NT2/D1 (cell line): ENCODE measurements at places on chromosomes 11 and 22.

DNA sequence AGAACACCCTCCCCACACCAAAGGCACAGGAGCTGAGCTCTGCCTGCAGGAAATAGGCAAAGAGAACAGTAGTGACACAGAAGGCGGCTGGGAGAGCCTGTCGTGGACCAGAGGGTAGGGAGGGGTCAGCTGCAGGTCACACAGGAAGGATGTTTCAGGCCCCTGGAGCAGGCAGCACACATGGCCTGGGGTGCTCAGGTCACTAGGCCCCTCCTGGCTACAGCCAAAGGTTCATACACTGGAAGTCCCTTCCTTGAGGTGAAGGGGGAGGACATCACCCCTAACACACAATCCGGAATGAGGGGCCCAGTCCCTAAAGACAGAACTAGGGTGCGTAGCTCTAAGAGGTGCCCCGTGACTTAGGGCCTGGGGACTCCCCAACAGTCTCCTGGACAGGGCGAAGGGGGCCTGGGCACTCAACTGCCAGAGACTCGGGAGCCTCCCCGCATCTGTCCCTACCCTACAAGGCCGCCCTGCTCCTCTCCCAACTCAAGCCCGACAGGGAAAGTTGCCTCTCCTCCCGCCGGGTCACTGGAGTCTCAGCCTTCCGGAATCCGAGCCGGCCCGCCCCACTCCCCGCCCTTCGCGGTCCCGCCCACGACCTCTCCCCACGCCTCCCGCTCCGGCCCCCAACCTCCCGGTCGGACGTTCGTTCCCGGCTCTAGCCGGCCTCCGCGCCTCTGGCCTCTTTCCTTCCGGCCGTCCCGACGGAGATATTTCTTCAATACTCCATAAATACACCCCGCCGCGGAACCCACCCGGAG lies at the start of gene CYB5R2:
Gene CYB5R2, minus strand, starts transcription at position 541 of the 764 bp plus-strand sequence. CDS start 675 bp downstream, outside the sequence.
- peak; percentile 49 for DNase-seq

- peak; percentile 60 for DNase-seq
Measured at GRCh38 chr11:114135737-114136151, 76.2 kb downstream of the ZBTB16 start.

DNA sequence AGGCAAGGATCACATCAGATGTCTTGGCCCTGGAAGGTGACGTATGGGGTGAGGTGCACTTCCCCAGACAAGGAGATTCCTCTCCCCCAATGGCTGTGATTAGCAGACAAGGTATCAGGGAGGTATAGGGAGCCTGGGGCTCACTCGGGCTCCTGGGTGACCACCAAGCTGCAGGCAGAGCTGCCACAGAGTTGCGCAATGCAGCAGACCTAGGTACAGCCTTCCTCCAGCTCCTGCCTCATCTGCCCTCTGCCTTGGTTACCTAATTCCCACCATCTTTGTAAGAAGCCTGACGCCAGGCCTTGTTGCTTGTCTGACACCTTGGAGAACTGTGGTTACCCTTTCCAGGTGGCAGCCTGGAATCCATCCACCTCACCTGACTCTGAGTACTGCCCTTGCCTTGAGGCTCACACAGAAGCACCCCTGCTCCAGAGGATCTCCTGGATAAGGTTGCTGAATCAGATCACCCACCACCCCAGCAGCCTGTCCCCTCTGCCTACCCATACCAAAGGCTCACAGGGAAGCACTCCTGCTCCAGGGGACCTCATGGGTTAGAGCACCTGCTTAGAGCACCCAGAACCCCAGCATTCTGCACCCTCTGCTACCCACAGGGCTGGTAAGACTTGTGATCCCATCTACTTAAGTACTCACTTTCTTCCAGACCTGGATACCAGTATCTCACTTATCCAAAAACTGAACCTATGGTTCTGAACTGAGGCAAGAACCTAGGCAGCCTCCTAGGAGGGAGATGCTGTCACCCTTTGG lies 40.4 kb downstream of the GAB4 start:
- DNase-seq = no peak

GRCh38 chr11:34904421-34904955 lies 11.7 kb downstream of the APIP start:
- DNase-seq = no peak

- DNase-seq = no peak
Measured at GRCh38 chr11:15113381-15113780, 1.3 kb upstream of the INSC start.

DNA sequence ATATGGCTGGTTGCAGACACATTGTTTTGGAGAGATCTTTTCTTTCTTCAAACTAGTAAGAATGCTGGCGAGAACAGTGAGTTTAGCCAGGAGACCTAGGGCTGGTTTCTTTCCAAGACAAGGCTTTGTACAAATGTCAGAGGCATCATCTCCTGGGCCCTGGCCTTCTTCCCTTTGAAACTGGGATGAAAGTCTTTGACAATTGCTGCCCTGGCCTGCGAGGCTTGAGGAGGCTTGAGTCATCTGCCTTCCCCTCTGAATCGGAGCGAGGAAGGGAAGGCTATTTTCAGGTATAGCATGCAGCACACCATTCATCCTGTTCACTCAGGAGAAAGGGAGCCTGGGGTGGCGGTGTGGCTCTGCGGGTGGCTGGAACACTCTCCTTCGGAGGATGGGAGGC lies 21.5 kb upstream of the PARVG start:
- DNase-seq = no peak

DNA sequence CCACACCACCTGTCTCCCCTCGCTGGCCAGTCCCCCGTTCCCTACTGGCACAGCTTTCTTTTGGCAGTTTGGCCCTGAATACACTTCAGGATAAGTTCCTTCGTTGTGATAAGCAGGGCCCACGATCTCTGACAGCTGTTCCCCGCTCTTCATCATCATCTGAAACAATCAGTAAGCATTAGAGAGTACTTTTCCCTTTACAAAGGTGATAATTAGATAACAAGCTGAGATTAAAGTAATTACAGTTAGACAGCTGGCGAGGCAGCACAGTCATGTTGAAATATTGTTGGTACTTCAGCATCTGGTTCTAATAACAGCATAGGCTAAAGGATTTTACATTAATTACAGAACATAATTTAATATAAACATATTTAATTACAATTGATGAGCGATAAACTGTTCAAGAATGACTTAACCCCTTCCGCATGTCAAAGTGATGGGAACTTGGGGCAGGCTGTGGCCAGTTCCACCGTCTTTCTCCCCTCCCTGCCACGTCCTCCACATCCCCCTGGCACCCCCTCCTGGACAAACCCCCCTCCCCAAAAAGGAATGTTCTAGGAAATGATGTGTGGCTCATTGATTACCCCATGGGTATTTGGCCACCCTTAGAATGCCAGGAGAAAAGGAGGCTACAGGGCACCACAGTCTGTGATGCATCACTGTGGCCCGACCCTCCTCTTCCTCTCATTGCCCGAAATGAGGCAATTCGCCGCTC lies 134.9 kb downstream of the RCN1 start:
- no peak for DNase-seq

- no peak for DNase-seq
Measured at GRCh38 chr22:49154433-49154832, 673.2 kb downstream of the BRD1 start.

DNA sequence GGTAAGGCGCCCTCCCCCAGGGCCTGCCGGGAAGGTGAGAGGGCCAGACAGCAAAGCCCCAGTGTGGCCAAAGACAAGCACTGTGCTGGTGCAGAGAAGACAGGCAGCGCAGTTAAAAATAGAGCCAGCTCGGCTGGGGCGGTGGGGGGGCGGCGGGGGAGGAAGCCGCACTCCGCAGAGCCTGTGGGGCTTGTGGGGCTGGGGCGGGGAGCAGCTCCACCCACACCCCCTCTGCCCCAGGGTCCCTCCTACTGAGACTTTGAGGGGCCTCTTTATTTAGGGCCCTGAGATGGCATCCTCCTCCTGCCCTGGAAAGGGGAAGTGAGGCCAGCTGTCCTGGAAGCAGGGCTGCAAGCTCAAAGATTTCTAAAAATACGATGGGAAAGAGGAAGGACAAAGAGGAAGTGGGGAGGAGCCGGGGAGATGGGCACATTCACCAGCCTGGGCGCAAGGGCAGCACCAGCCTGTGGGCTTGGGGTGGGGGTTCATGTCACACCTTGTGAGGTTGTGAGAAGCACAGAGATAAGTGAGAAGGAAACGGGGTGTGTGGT lies 2.6 kb downstream of the CYTH4 start:
- DNase-seq = no peak

GRCh38 chr22:45073064-45073463 lies 63.3 kb upstream of the PHF21B start:
- DNase-seq = no peak

GRCh38 chr11:35270342-35270741 lies 131.4 kb downstream of the CD44 start:
- DNase-seq = no peak

DNA sequence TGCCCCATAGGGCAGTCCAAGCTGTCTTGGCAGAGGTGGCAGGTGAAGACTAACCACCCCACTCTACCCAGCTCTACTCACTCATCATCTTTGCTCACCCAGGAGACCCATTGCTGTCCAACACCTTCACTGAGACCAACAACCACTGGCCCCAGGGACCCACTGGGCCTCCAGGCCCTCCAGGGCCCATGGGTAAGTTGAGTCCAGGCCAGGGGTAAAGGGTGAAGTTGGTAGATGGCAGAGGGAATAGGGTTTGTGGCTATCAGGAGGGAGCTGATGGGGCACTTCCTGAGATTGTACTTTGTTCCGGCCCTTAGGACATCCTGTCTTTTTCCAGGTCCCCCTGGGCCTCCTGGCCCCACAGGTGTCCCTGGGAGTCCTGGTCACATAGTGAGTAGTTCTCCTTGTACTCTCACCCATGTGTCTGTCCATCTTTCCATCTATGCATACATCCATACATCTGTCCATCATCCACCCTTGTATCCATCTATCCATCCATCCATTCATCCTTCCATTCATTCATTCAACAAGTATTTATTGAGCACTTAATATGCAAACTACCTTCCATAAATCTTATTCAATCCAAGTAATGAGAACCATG lies 27.7 kb downstream of the EMID1 start:
- no peak for DNase-seq

DNA sequence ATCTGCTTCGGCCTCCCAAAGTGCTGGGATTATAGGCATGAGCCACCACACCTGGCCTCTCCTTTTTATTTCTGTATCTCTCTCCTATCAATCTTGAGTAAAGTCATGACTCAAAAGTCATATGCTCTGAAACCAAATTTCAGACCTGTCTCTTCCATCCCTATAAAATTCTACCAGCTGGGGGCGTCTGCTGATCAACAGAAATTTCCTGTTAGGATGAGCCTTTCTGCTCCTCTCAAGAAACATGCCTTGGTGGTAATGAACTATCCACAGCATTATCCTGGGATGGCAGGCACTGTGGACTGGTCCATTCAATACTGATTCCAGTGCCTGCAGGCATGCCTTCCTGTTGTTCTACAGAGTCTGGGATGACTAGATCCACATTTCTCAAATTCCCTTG lies 472.6 kb downstream of the NELL1 start:
- DNase-seq = peak; percentile 9

DNA sequence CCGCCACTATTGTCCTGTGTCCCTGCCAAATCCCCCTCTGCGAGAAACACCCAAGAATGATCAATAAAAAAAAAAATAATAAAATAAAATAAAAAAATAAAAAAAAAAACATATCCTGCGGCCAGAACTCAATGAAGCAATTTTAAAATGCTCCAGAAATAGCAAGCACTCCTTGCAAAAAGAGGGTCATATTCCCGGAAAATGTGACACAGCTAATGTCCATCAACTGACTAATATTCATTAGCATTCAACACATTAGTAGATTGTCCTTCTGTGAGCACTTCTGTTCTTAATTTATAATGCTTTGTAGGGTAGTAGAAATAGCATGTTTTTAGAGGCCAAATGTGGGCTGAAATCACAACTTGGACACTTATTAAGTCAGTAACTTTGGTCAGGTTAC lies 252.3 kb upstream of the SESN3 start:
- DNase-seq = no peak

- DNase-seq = no peak
Measured at GRCh38 chr11:85752201-85752889, 58.6 kb downstream of the SYTL2 start.
